ENCODE measurements at places on chromosomes 12 and 14. TPM values are rescaled to one million over a fixed set of nuclear protein-coding genes. Genes with fewer than 3 reads are reported as not detected.

The TMPRSS12 gene
- polyA plus RNA-seq: not detected

The SERPINA9 gene
- polyA plus RNA-seq: 1.1 TPM

The STYK1 gene
- polyA plus RNA-seq: 4.3 TPM

The CCDC38 gene
- polyA plus RNA-seq: not detected

DNA sequence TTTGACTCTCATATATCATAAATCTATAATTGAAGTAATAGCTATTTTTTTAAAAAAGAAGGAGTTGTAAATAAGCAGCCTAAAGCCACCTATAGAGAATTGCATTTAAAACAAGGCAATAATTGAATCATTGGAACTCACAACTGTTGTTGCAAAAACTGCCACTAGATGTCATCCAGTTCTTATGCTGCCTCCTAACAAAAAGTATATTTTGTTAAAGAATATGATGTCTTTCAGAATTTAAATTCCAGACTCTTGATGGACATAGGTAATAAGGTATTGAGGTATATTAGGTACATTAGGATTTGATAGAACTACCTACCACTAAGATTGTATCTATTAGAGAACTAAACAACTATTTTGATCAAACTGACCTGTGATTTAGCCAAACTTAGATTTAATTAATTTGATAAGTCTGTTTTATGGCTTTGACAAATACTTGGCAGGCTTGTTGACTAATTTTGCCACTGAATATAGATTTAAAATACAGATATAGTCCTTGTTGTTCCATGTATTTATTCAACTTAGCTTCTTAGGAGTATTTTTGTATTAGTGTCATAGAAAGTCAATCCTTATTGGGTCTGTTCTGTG is 401.4 kb downstream of the RPL10L start:
- H3K27ac ChIP-seq: no peak overlapping the region
- no peak for DNase-seq
- no peaks in the 10 kb centered on the region for H3K4me1 ChIP-seq
- H3K4me3 ChIP-seq: no peak overlapping the region
- H3K27me3 ChIP-seq: no peaks in the 10 kb centered on the region
- no peaks in the 10 kb centered on the region for H3K36me3 ChIP-seq

DNA sequence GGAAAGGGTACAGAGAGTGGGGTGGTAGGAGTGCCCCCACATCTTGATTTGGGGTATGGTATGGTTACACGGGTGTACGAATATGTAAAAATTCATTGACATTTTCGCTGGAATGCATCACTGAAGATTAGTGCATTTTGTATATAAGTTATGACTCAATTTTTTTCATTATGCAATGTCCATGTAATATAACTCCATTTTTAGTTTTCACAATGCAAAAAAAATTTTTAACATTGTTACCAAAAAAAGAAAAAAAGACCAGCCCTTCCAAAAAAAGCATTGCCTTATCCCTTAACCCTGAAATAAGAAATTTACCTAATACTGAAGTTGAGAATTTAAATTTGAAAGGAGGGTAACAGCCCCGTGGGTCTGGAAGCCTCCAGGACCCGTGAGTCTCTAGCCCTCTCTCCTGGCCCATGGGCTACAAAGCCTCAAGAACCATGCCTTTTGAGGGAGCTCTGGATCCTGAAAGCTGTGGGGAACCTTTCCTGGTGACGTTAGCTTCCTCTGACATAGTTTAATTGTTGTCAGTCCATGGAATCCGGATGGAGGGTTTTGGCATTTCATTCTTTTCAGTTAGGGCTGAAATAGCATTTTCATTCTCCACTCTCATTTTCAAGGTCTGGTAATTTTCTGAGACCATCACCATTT is 55.6 kb upstream of the ACTN1 start:
- H3K4me3 ChIP-seq: no peak overlapping the region
- no peaks in the 10 kb centered on the region for H3K4me1 ChIP-seq
- H3K36me3 ChIP-seq: no peaks in the 10 kb centered on the region
- H3K27me3 ChIP-seq: no peaks in the 10 kb centered on the region
- no peak overlapping the region for H3K27ac ChIP-seq
- DNase-seq: no peak

DNA sequence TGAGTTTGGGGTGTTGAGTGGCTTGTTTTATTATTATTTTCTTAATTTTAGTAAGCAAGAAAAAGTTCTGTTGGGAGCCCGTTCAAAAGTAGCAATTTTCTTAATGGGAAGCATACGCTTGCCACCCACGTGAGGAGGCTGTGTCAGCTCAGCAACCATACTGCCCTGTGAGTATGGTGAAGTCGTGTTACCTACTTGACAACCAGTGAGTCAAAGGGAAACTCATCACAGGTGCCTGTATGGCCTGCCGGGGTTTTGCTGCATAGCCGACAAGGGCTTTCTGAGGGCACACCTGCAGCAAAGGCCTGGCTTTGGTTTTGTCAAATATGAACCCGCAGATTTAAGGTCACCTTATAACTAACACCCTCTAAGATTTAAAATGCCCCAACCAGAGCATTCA is 31.1 kb downstream of the PITPNM2 start:
- DNase-seq: no peak
- H3K4me3 ChIP-seq: no peak overlapping the region
- H3K27ac ChIP-seq: no peak overlapping the region
- H3K4me1 ChIP-seq: peaks cover 13% of the 10 kb centered on the region
- H3K27me3 ChIP-seq: no peaks in the 10 kb centered on the region
- no peaks in the 10 kb centered on the region for H3K36me3 ChIP-seq

- no peak overlapping the region for H3K4me3 ChIP-seq
- H3K4me1 ChIP-seq: no peaks in the 10 kb centered on the region
- H3K36me3 ChIP-seq: no peaks in the 10 kb centered on the region
- DNase-seq: no peak
Observed at GRCh38 chr12:6069437-6070093, 54.9 kb downstream of the VWF start.

All from stomach (tissue), 19 donors.